ENCODE measurements at places on chromosomes 2 and 18.

DNA sequence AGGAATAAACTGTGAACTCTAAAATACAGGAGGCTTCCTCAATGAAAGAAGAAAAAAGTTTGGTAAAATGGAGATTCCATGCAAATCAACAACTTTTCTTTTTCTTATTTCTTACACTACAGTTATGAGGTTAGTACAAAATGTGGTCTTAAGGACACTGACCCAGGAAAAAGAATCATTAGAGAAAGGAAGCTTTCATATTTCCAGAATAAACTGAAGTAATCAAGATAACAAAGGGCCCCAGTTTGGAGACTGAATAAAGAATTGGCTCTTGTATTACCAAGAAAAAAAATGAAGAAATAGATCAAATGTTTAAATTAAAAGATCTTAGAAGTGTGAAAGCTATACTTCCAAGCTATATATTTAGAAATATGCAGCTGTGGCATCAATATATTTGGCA, 72.3 kb downstream of the SLC66A3 start:
- DNase-seq: no peak

- no peak for DNase-seq
Observed at GRCh38 chr2:1538663-1539062, 125.4 kb downstream of the TPO start.

DNA sequence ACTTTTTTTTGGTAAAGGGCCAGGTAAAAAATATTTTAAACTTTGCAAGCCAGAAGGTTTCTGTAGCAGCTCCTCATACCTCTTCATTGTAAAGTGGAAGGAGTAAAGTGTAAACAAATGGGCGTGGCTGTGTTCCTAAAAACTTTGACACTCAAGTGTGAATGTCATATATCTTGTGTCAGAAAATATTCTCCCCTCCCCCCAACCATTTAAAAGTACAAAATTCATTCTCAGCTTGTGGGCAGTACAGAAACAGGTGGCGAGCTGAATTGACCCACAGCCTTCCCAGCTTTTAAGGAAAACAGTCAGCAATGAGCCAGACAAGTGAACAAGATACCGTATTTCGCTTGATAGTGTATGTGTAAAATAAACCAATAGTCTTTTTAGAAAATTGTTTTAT, 4.0 kb downstream of the YPEL5 start:
- DNase-seq: no peak

GRCh38 chr2:203673933-203674332, 32.5 kb upstream of the CD28 start:
- DNase-seq: peak; percentile 53

DNA sequence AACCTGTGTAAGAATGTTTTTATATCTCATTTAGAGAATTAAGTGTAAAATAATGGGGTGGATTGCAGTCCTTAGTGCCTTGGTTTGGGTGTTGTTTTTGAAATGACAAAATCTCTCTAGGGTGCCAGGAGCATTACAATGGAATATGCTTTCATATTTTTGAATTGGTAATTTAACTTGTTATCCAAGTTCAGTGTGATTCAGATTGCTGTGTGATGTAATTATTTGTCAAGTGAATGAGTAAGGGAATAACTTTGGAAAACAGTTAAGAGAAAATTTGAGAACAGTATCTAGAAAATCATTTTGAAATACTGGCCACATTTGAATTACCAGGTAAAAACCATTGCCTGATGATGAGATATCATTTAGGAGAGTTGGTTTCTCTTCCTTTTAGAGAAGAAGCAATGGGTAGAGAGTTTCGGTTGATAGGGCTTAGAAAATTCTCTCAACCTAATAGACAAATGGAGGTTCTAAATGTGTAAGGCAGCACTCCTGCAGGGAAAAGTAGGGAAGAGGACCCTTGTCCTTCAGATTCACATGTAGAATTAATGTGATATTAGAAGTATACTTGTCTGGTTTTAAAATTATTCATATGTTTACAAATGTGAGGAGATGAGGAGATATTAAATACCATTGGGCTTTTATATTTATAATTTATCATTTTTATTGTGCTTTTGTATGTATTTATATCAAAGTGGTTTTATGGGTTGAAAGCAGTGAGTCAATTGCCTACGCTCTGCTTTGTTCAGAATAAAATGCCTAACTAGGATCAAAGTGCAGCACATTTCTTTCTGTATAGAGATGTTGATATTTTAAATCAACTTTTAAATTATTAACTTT, 124.8 kb downstream of the PHLPP1 start:
- no peak for DNase-seq

DNA sequence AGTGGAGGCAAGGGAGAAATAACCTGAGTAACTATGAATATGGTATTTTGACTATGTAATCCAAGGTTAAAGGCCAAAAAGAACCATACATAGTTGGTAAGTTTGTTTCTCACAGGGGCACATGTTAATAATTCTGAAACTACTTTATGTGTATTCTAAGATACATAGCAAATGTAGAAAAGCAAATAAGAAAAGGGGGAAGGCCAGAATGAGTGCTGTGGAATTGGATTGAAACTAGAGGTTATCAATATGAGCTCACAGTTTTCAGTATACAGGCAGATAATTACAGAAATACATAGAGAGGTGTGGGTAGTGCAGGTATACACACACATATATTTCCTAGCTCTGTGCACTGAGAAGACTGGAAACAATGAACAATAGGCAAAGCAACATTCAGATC, 13.7 kb downstream of the INO80C start:
- DNase-seq: no peak

DNA sequence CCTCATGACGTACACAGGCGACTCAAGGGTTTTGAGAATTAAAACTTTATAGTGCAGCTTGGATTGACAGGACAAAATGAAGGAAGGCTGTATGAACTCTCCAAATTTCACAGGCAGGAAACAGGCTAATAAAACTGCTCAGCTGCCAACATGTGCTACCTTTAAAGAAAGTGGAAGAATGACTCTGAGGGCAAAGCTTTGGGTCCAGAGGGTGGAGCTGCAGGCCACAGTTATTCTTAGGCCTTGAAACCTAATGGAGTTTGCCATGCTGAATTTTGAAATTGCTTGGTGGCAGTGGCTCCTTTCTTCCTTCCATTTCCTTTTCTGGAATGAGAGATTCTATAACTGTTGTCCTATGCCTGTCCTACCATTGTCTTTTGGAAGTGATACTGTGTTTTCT, 34.8 kb downstream of the HAT1 start:
- DNase-seq: no peak

GRCh38 chr2:47129191-47129706, 25.9 kb downstream of the STPG4 start:
- DNase-seq: no peak

- DNase-seq: no peak
Observed at GRCh38 chr2:98480598-98480997, 35.9 kb downstream of the INPP4A start.

DNA sequence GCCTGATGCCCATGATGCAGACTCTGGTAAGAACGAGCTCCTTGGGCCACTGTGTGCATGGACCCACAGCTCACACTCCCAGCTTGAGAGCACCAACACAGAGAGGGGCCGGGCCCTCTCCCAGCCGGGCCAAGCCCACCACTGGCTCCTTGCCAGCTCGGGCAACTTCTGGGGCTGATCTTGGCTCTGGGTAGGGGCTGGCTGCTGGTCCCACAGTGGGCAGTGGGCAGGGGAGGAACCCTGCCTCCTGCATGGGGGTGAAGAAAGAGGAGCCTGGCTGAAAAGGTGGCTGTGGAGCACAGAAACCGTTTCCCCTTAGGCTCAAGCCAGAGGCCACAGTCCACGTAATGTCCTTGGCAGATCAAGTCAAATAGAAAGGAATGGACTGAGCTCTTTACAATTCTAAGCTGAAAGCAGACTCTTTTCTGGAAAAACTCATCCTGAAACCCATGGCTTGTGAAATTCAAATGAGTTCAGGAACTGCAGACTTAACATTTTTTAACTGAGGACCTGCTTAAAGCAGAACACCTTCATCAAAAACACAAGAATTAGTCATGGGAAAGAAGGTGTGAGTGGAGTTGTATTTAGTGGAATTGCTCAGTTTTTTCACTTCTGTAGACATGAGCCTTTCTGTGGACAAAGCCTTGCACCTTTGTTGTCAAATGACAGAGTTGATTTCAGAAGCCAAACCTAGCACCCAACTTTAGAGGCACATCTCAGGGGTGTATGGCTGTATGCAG, 104.9 kb downstream of the STPG4 start:
- no peak for DNase-seq

GRCh38 chr2:241933179-241933911, 63.8 kb downstream of the RTP5 start:
- DNase-seq: no peak

GRCh38 chr18:47772374-47773248, 157.8 kb downstream of the SMAD2 start:
- DNase-seq: peak; percentile 20

DNA sequence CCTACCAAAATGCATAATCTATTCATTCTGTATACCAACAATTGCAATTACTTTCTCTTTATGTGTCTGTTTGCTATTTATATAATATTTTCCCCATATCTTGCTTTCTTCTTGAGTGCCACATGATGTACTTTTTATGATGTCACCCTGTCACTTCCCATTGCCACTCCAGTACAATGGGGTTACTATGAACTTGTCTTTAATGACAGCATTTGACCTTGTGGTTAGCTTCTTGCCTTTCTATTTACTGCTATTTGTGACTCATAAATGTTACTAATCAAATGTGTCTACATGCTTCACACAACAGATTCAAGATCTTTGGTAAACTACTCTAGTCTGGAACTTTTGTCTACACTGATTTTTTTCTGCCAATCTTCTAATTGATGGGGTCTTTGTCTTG, 486.3 kb downstream of the NR4A2 start:
- no peak for DNase-seq

GRCh38 chr2:222433332-222434173, 9.2 kb downstream of the SGPP2 start:
- no peak for DNase-seq

GRCh38 chr2:37469126-37469525, 124.7 kb downstream of the QPCT start:
- no peak for DNase-seq

DNA sequence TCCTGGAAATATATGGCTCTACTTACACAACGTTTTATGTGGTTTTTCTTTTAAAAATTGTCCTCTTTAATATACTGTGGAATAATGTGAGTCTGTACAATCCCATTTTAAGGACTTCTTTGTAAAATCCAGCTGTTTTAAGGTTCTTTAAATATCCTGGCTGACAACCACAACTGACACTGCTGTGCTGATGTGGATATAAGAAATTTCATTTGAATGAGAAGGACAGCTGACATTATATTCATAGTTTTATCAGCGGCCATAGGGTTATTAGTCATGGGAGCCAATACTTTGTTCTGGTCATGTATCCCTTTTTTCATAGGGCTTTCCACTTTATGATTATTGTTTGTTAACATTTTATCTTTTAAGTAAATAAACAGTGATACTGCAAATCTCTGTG, 169.5 kb downstream of the CAMKMT start:
- no peak for DNase-seq

DNA sequence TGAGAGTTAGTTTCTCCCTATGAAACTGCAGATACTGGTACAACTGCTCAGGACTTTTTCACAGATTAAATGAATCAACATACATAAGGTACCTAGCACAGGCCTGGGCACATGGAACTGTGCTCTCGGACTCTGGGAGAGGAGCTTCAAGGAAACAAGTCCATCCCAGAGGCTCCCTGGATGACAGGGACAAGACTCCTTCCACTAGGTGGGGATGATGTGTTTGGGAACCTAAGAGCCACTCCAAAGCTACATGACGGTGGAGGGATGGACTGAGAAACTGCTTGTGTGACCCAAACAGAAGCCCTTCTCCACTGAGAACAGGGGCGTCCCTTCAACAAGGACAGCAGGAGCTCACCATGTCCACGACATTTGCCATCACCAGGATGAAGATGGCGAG, 37.1 kb downstream of the CENPO start:
- no peak for DNase-seq

GRCh38 chr2:178296394-178297090, 102.2 kb downstream of the OSBPL6 start:
- DNase-seq: no peak

DNA sequence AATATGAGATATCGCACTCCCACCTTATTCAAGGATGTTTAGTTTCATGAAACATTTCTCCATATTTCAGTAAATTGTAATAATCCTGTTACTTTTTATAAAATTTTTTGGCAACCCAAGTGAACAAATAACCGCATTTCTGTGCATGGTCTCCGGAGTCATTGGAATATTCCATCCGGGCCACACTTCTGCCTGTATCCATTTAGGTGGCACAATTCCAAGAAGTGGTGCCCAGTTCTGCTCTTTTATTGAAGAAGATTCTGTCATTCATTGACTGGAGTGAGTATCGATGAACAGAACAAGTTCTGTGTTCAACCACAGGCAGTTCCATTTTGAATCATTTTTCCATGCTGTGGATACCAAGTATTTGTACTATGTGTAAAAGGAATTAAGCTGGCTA, 26.6 kb upstream of the ICOS start:
- DNase-seq: no peak

DNA sequence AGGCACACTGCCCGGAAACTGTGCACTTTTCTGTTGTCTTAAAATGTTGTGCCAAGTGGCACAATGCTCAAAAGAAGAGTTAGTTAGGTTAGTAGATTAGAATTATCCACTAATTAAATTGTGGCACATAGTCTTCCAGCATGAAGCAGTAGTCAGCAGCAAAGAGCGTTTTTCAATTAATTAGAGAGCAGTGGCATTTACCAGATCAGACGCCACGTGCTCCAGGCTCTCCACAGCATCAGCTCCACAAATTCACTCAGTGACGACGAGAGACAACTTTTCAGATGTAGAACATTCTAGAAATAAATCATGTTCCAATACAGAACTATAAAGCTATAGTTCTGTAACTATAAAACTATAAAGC, 16.4 kb upstream of the RTTN start:
- DNase-seq: no peak

Measured in stimulated activated CD8-positive, alpha-beta memory T cell treated with anti-CD3 and anti-CD28 coated beads, Interleukin-7, amount 100 ng/mL, for 48 hours (primary cell).